ENCODE measurements at places on chromosomes 2 and 18.

DNA sequence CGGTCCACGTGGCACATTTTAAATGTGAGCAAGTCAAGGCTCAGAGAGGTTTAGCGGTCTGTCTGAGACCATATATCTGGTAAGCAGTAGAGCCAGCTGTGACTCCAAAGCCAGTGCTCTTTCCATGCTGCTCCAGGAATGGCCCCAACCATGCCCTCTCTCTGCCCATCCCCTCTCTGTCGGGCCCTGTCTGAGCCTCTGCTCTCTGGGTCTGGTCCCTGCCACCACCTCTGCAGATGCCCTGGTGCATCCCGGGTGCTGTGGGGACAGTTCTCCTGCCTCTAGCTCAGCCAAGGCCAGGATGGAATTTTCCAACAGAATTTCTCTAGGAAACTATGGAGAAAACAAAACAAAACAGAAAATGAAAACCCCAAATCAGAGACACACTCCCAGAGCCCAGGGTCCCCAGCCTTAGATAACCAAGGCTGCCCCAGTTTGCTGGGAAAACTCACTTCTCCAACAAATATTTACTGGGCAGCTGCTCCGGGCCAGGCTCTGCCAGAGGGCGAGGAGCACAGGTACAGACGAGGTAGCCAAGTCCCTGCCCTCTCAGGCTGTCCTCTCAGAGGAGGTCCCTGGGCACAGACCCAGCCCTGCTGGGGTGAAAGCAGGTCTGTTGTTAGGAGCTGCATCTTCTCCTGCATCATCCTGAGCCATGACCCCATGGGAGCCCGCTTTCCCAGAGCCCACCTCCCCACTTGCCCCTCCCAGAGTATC is 9.2 kb downstream of the ADRA2B start:
- DNase-seq = no peak

DNA sequence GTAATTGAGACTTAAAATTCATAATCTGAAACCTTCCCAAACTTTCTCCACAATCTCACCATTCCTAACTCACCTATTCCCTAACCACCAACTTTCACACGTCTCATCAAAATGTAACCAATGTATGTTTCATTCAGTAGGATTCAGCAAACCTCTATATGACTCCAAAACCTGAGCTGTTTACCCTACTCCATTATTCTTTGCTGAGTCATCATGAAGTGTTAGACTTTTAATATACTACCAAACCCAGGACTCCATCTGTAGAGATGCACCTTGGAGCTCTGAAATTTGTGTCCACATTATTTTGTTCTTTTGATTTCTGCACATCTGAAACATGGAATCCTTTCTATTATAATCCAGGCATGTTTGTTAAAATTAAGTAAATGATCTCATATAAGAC is 727.0 kb upstream of the PIK3C3 start:
- DNase-seq = no peak

DNA sequence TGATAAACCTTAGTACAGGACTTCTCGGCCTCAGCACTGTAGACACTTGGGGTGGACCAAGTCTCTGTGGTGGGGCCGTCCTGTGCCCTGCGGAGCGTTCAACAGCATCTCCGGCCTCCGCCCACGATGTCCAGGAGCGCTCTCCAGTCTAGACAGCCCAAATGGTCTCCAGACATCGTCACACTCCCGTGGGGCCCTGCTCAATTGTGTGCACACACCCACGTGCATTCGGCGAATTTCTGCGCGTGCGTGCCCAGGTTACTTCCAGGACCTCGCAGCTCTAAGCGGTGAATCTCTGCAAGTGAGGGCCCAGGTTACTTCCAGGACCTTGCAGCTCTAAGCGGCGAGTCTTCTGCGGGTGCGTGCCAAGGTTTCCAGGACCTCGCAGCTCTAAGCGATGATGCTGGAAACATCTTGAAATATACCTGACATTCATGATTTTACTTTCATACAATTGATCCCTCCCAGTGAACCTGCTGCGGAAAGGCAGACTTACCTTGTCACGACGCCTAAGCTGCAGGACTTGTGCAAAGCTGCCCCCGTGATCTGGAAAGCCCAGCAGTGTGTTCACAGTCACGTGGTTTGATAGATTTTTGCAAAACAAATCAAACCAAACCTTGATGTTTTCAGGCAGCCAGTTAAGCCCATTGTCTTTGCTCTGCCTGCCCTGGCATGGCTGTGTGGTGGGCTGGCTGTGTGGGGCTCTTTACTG is 16.1 kb upstream of the OTOS start:
- no peak for DNase-seq

GRCh38 chr2:96097951-96098823 is 18.2 kb downstream of the ADRA2B start:
- DNase-seq = no peak

DNA sequence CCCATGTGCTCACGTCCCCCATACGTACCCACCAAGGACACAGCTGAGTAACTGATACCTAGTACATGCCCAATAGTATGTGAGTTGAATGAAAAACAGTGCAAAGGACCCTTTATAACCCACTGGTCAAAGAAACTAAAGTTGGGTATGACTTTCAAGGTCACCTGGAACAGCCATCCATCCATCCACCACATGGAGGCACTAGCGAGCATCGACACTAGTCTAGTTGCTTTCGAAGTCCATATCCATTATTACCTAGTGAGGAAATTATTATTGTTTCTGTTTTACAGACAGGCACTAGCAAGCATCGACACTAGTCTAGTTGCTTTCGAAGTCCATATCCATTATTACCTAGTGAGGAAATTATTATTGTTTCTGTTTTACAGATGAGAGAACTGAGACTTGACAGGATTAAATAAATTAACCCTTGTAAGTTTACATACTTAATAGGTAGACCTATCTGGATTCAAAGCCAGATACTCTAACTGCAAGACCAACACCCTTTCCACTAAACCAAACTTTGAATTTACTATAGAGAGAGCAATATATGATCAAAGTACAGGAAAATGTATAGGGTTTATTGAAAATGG is 233.7 kb downstream of the METTL4 start:
- no peak for DNase-seq

DNA sequence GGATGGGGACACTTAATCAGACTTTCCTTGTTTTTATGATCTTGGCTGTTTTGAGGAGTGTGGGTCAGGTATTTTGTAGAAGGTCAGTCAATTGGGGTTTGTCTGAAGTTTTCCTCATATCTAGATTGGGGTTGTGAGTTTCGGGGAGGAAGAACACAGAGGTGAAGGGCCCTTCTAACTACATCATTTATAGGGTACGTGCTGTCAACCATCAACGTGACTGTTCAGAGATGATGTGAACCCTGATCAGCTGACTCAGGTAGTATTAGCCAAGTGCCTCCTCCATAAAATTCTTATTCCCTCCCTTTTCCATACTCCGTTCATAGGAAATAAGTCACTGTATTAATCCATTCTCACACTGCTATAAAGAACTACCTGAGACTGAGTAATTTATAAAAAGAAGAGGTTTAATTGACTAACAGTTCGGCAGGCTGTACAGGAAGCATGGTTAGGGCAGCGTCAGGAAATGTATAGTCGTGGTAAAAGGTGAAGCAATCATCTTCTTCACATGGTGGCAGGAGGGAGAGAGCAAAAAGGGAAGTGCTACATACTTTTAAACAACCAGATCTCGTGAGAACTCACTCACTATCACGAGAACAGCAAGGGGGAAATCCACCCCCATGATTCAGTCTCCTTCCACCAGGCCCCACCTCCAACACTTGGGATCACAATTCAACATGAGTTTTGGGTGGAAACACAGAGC is 547.1 kb upstream of the LINC00305 start:
- no peak for DNase-seq

GRCh38 chr2:197210430-197210829 is 100.2 kb downstream of the ANKRD44 start:
- no peak for DNase-seq

DNA sequence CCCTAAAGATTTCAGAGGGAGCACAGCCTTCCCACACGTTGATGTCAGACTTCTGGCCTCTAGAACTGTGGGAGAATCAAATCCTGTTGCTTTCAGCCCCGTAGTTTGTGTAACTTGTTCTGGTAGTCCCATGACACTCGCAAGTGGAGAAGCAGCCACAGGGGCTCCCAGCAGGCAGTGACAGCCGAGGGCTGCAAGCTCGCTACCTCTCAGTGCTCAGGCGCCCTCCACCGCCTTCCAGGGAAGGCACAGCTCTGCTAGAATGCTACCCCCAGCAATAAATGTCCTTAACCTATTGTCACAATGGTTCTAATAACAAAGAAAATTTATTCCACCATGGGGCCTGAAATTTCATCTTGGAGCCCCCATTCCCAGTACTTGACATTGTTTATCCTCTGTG is 143.1 kb upstream of the ZNF236 start:
- DNase-seq = no peak

DNA sequence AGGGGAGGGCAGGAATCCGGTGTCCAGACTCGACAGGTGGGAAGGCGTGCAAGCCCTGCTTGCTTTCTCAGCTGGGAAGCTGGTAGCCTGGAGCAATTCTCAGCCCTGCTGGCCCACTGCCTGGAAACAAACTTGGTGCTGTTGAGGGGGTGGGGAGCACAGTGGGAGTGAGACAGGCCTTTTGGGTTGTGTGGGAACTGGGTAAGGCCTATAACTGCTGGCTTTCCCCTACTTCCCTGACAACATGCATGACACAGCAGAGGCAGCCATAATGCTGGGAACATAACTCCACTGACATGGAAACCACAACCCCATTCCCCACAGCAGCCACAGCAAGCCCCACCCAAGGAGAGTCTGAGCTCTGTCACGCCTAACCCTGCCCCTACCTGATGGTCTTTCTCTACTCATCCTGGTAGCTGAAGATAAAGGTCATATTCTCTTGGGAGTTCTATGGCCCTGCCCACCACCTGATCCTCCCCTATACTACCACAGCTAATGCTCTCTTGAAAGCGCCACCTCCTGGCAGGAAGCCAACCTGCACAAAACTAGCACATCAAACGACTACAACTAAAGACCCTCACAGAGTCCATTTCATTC is 122.9 kb upstream of the ACVR1C start:
- DNase-seq = no peak

- DNase-seq = no peak
These were observed 108.4 kb upstream of the OTOS start for GRCh38 chr2:240248721-240249422.

DNA sequence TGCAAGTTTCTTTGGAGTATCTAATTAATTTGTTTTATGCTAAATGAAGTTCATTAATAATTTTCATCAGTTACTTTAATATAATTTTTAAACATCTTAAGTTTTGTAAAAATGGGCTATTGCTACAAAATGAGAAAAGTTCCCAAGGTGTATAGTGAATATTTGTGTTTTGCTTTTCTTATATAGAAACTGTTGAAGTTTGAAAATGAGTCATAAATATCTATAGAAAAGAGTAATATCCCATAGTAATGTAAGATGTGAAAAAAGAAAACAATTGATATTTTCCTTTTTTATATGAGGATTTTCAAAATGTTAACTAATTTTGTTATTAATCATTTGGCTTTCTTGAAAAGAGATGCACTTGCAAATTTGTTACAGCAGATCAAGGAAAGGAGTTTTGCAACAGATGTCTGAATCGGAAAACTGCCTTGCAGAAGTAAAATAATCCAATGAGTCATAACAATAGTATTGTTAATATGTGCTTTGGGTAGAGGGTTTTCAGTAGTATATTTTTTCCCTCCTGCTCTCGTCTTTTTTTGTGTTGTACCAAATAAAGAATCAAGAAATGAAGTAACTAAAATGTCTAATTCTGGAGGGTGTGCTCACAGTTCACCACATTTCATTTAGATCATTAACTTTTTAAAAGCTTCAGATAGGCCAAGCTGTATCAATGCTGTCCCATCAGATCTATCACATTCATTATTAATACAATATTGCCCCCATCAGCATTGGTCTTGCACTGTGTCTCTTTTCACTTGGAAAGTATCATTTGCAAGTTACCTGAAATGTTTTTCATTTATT is 15.5 kb downstream of the DUSP19 start:
- no peak for DNase-seq

DNA sequence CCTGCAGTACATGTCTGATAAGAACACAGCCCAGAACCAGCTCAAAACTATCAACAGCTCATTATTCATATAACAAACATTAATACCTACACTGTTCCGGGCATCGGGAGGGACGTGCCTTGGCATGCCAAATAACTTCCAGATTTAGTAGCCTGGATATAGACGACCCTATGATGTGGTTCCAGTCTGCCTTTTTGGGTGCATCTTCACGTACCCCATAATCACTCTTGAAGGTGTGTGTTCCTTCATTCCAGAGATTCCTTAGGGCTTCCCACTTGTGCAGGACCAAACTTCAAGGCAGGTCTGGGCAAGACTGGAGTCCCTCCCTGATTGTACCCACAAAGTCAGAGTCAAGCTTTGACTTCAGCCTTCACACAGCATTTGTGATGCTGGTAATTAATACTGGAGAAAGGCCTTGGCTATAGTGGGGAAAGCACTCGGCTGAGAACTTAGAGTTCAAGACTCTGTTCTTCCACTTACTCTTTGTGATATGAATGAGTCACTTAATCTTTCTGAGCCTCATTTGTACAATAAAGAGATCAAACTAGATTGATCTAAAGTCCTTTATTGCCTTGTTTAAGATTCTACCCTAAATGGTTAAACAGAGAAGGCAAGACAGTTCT is 27.7 kb upstream of the SPATS2L start:
- DNase-seq = no peak

DNA sequence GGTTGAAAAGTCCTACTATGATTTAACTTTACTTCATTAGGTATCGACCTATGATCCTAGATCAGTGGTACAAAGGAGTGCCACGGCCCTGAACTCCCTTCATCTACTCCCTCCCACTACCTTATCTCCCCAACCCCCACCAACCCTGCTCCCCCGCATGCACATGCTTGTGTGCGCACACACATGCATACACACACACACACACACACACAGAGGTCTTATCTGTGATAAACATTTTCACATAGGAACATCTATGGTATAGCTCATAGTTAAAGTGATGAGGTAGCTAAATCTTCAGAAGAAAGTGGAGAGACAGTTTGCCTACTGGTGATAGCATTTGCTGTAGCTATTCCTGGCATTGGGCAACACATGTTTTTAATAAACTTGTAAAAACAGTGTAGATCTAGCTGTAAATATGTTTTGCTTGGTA is 471.3 kb downstream of the ZEB2 start:
- no peak for DNase-seq

DNA sequence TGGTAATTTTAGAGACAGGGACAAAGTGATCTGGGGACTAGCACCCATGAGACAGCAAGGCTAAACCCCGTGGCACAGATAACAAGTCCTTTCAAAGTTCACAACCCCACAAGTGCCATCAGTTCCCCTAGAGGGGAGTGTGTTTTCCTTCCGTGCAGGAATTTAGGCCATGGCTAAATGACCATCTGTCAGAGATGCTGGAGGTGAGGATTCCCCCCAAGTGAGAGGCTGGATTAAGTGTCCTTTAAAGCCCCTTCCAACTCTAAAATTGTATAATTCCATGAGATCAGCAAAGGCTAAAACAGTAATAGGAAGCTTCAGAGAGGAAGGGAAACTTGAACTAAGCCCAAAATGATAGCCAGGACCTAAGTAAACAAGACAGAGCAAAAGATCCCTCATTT is 8.7 kb downstream of the FEZ2 start:
- DNase-seq = no peak

DNA sequence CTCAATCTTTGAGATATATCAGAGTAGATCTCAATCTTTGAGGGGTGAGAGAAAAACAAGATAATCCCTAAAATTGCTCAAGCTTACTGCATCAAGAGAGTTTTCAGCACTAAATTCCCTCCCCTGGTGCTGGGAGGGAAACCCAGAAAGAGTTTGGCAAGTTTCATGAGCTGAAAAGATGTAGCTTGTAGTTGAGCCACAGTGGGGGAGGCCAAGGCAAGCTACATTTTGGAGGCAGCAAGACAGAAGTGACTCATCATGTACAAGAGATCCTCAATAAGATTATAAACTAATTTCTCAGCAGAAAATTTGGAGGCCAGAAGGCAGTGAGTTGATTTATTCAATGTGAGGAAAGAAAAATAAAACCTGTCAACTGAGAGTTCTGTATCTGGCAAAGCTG is 308.2 kb downstream of the PIEZO2 start:
- no peak for DNase-seq

Measured in activated CD8-positive, alpha-beta memory T cell treated with anti-CD3 and anti-CD28 coated beads for 1 hour (primary cell).